Glomerular endothelial cell (primary cell): ENCODE measurements at places on chromosomes 2 and 18. TPM values are rescaled to one million over a fixed set of nuclear protein-coding genes. Genes with fewer than 3 reads are reported as not detected.

Gene AP1S3
- 5.9 and 6.7 TPM in 2 replicates for total RNA-seq

Gene PAIP2B
- total RNA-seq: 0.47 and 0.87 TPM in 2 replicates

Gene LOXL3
- total RNA-seq: 1.1 and 2.7 TPM in 2 replicates

Gene SPOPL
- total RNA-seq: 7.9 and 13.9 TPM in 2 replicates

Gene DSG4
- not detected in 2 replicates for total RNA-seq
